ENCODE measurements at places on chromosomes 16 and 17.
A peak's percentile ranks its signal among the peaks of the same experiment; 100 is the strongest.

GRCh38 chr16:73669535-73670274 lies 621.8 kb upstream of the ZFHX3 start:
- DNase-seq = no peak

GRCh38 chr17:32152130-32152529 lies 9.8 kb downstream of the RHOT1 start:
- no peak for DNase-seq

DNA sequence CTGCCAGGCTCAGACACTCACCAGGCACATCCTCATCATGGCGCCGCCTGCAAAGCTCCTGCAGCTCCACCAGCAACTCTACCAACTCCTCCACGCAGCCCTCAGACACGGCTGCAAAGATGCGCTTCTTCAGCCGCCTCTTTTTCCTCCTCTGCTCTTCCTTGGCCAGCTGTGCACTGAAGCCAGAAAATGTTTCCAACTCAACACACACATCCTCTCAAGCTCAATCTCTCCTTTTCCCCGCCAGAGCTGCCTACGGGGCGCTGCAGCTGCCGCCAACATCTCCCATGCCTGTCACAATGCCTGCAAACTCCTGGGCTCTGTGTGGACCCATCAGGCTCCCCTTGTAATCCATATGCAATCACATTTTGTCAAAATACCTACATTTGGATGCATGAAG lies 14.2 kb downstream of the TRPV3 start:
- no peak for DNase-seq

DNA sequence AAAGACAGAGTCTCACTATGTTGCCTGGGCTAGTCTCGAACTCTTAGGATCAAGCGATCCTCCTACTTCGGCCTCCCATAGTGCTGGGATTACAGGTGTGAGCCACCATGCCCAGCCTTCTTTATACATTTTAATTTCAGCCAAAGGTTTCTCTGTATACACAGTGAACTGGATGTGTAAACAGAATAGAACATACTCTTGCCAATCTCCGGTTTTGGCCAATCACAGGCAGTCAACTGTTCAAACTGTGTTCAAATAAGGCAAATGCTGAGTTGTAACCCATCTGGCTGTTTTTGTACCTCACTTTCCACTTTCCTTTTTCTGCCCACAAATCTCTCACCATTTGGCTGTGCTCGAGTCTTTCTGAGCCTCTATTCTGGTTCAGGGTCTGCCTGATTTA lies 108.2 kb downstream of the CPPED1 start:
- DNase-seq = no peak

DNA sequence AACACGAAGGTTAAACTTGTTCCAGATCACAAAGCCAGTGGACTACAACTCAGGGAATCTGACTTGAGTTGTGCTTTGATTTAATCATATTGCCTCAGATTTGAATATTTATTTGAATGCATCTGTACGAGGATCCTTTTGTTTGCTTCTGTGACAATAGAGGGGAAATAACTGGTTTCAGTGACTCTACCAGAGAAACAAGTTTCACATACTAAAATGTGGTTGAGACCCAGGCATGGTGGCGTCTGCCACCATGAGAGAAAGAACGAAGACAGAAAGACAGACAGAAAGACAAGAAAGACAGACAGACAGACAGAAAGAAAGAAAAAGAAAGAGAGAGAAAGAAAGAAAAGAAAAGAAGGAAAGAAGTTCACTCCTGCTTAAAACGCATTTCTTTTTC lies 24.0 kb downstream of the YWHAE start:
- no peak for DNase-seq

- no peak for DNase-seq
Observed at GRCh38 chr16:56506941-56507340, 12.9 kb downstream of the BBS2 start.

GRCh38 chr17:79624718-79625478 lies 14.0 kb upstream of the RBFOX3 start:
- no peak for DNase-seq

DNA sequence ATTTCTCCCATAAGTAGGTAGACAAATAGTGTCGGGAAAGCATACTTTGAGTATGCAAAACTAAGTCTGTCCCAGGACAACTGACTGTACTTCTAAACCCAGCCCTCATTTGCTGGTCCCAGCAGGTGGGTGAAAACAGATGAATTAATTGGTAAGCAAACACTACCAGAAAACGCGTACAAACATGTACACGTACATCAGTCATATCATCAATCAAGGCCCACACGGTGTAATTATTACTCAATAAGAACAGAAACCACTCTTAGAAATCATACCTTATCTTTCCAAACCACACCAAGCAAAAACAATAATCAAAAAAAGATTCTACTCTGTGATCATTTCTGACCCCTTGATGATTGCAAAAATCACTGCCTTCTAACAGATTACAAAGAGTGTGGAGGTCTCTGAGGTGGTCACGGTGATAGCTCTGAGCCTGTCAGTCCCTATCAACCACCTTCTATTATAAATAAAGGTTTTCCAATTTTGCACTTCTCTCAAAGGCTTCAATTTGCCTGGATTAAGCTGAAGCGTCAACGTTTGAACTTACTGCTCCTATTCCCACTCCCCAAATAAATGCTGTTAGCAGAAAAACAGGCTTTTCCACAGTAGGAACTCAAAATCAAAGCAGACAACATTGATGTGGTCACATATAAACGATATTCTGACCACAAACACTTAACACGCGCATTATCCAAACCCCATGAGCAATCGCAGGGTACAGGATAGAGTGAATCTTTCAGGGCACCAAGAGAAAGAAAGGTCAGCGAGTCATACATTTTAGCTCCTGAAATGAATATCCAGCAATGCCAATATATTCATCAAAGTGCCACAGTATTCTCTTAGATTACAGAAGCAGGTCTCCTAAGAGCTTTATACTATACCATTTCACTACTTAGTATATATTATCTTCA lies 211.9 kb downstream of the STX8 start:
- no peak for DNase-seq

- no peak for DNase-seq
Observed at GRCh38 chr16:883340-883739, 82.8 kb upstream of the GNG13 start.

- DNase-seq = no peak
Observed at GRCh38 chr16:79814124-79814523, 213.6 kb upstream of the MAF start.

DNA sequence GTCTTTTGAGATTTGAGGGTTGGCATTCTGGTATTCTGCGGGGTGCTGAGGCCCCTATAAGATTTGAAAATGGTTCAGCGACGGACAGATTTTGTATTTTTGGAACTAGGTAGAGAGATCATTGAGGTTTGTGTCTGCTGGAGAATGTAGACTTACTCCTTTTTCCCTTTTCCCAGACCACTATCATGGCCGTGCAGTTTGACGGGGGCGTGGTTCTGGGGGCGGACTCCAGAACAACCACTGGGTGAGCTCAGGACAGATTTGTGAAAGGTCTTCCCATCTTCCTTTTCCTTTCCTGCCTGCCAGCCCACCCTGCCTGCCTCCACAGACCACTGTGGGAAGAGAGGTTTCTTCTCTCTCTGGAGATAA lies 572 bp downstream of the PSMB6 start:
- peak; percentile 6 for DNase-seq

- no peak for DNase-seq
Observed at GRCh38 chr17:13513039-13513405, 88.7 kb downstream of the HS3ST3A1 start.
